MM.1S (cell line): ENCODE measurements at places on chromosomes 7 and 10.

DNA sequence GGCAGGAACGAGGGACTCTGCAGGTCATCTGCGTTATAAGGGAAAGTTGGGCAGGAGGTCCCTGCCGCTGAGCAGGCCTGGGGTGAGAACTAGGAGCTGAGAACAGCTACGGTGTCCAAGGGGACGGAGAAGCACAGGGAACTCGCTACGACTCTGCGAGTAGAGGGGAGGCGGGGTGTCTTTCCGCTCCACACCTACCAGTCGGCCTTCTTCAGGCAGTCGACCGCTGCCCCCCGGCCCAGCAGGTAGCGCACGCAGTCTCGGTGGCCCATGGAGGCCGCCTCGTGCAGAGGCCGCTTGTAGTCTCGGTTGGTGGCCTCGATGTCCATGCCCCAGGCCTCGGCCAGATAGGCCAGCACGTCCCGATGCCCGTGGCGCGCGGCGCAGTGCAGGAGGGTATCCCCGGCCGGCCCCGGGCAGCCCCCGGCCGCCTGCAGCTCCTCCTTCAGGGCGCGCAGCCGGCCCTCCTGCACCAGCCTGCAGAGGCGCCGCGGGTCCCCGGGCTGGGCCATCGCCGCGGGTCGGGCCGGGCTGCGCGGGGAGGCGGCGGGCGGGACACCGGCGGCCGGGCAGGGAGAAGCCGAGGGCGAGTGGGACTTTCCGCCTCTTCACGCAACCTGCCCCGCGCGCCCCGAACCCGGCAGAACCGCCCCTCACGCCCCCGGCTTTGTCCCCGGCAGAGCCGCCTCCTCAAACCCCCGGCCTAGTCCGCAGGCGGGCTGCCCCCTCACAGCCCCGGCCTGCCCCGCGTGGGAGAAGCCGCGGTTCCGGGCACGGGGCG, 660 bp downstream of the ANKRD16 start:
- DNase-seq, result peak; percentile 50

DNA sequence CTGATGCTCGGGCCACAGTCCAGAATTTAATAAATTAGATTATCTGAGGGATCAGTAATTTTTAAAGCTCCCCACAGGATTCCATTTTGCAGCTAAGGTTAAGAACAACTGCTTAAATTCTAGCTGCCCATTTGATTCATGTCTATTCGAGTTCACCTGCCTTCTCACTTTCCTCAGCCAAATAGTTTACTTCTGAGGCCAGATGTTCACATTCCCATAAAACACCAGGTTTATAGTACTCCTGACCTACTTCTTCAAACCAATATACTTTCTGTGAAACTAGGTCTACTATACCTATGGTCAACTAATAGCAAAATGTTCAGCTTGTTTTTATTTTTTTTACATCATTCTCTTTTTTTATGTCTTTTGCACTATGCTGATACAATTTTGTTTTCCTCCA, 86.3 kb downstream of the GPR158 start:
- no peak for DNase-seq

DNA sequence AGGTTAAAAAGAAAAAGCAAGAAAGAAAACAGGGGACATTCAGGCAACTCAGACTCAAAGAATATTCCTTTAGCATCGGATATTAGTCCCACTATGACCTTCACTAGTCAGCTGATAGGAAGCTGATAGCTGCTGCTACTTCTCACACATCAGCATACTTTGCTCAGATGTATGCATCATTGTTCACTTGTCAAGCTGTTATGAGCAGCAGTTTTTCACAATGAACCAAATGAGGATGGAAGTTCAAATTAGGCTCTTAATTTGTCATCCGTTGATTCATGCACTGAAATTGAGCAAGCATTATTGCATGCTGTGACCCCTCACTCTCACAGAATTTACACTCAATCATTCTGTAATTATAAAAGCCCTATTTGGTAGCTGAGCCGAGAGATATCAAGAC, 257.7 kb downstream of the SNX13 start:
- no peak for DNase-seq

- DNase-seq, result no peak
Measured at GRCh38 chr10:78916227-78916626, 152.5 kb upstream of the ZMIZ1 start.

GRCh38 chr10:28316696-28317095, 13.8 kb upstream of the MPP7 start:
- DNase-seq, result no peak
